ENCODE measurements at places on chromosomes 4 and X. TPM values are rescaled to one million over a fixed set of nuclear protein-coding genes. Genes with fewer than 3 reads are reported as not detected.

The PSAPL1 gene
- total RNA-seq = 0.14 TPM

GRCh38 chr4:88908521-88908920 lies 148.5 kb downstream of the FAM13A start:
- no peaks in the 10 kb centered on the region for H3K36me3 ChIP-seq
- H3K4me1 ChIP-seq = no peaks in the 10 kb centered on the region
- H3K27ac ChIP-seq = no peak overlapping the region
- no peak overlapping the region for H3K4me3 ChIP-seq
- no peaks in the 10 kb centered on the region for H3K27me3 ChIP-seq

- H3K4me3 ChIP-seq = no peak overlapping the region
- H3K27ac ChIP-seq = no peak overlapping the region
- no peak for DNase-seq
Measured at GRCh38 chrX:69032601-69033000, 132.7 kb downstream of the PJA1 start.

DNA sequence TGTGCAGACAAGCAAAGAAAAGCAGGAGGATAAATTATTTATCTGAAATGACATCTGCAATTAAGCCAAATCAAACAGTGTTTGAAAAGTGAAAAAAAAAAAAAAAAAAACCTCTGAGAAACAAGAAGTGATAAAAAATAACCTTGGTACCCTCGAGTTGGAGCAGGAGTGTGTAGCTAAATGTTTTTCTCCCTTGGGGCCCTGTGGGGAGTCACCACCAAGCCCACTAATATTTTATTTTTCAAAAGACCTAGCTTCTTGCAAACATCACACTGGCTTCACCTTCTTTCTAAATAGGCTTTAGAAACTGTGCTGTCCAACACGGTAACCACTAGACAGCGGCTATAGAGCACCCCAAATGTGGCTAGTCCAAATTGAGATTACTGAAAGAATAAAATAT lies 47.7 kb downstream of the SNX25 start:
- no peaks in the 10 kb centered on the region for H3K27me3 ChIP-seq
- H3K4me3 ChIP-seq = no peak overlapping the region
- peaks cover 7% of the 10 kb centered on the region for H3K4me1 ChIP-seq
- DNase-seq = no peak

The GPC3 gene
- 2.6 TPM for total RNA-seq

The CT45A5 gene
- total RNA-seq = not detected

- H3K4me3 ChIP-seq = no peak overlapping the region
- no peaks in the 10 kb centered on the region for H3K27me3 ChIP-seq
- H3K4me1 ChIP-seq = no peaks in the 10 kb centered on the region
- H3K36me3 ChIP-seq = no peaks in the 10 kb centered on the region
- no peak for DNase-seq
Measured at GRCh38 chr4:78693777-78694456, 82.2 kb upstream of the BMP2K start.

GRCh38 chr4:110064295-110064694 lies 134.1 kb downstream of the ELOVL6 start:
- no peak overlapping the region for H3K27ac ChIP-seq
- no peaks in the 10 kb centered on the region for H3K27me3 ChIP-seq
- H3K4me3 ChIP-seq = no peak overlapping the region

DNA sequence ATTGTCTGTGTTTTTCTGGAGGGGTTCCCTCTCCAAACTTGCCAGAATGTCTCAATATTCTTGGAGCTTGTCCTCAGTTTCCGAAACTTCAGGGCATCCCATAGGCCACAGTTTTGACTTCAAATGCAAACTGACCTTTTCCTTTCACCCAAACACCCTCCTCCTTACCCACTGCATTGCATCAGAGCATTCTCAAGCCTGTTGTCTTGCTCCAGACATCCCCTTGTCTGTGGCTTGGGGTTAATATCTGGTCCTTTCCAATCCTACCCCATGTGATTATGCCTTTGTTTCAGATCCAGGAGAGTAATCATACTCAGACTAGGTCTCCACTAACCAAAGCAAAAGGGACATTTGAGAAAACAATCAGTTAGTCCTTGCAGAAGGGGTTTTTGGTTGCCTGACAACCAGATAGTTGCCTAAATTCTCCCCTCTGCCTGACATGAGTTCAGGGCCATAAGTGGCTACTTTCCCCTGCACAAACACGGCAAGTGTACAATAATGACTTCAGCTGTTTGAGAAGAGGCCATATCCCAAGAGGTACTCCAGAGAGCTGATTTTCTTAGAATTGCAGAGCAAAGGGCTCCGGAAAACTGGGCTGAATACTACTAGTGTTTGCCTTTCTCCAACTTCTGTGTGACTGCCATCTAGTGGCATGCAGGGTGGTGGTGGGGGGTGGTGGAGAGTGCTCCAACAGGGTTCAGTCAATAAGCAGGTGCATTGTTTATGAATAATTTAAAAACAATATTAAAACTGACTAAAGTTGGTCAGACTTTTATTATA lies 130.2 kb downstream of the CHRDL1 start:
- DNase-seq = no peak
- H3K36me3 ChIP-seq = no peaks in the 10 kb centered on the region
- H3K27ac ChIP-seq = no peak overlapping the region

The SLC49A3 gene
- total RNA-seq = 9.1 TPM

GRCh38 chrX:128816919-128817318 lies 706.4 kb downstream of the SMARCA1 start:
- H3K27me3 ChIP-seq = no peaks in the 10 kb centered on the region
- no peaks in the 10 kb centered on the region for H3K36me3 ChIP-seq
- DNase-seq = no peak
- no peak overlapping the region for H3K27ac ChIP-seq

GRCh38 chr4:16480011-16480410 lies 253.7 kb upstream of the TAPT1 start:
- no peaks in the 10 kb centered on the region for H3K4me1 ChIP-seq
- no peak for DNase-seq
- no peaks in the 10 kb centered on the region for H3K36me3 ChIP-seq
- H3K27ac ChIP-seq = no peak overlapping the region
- H3K27me3 ChIP-seq = no peaks in the 10 kb centered on the region

DNA sequence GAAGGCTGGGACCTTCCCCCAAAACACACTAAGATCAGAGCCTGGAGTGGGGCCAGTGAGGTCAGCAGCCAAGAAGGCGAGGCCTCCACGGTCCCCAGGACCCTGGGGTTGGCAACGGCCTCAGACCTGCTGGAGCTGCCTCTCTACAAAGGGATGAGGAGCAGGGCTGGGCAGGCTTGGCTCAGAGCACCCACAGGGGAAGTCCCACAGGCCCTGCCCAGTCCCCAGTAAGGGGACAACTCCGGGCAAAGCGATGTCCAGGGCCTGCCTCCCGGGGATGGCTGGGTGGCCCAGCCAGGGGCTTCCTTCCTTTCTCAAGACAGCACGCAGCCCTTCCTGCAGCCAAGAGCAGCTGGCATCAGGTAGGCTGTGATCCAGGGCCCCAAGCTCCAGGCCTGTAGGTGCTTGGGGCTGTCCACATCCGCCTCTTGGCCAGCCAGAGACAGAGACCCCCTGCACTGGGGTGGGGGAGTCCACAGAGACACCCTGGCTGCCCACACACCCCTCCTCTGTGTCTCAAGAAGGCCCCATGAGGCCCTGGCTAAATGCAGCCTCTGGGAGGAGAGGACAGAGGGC lies 5.7 kb downstream of the MXD4 start:
- peak overlapping the region; percentile 93 for H3K27ac ChIP-seq
- peak; percentile 22 for DNase-seq
- H3K4me3 ChIP-seq = peak overlapping the region; percentile 56
- peaks cover 25% of the 10 kb centered on the region for H3K36me3 ChIP-seq
- H3K4me1 ChIP-seq = peaks cover 77% of the 10 kb centered on the region
- H3K27me3 ChIP-seq = no peaks in the 10 kb centered on the region

The PAGE2B gene
- total RNA-seq = not detected

DNA sequence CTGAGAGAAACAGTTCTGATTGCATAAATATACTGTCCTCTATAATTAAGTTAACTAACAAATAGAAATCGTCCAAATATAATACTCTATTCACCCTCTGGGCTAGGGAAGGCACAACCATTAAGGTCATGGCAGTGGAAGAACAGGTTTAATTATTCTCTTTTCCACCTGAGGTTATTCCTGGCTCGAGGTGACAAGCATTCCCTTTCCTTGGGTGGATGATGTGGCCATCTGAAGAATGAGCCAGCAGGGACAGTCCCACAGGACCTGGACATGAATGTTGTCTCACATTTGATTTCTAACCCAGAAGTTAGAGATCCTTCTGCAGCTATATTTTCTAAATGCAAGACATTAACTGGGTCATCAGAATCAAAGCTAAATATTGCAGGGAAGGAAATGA lies 5.5 kb downstream of the IBSP start:
- no peak overlapping the region for H3K4me3 ChIP-seq
- no peaks in the 10 kb centered on the region for H3K4me1 ChIP-seq
- no peak overlapping the region for H3K27ac ChIP-seq
- H3K27me3 ChIP-seq = no peaks in the 10 kb centered on the region
- no peak for DNase-seq

- DNase-seq = no peak
- no peak overlapping the region for H3K4me3 ChIP-seq
- H3K4me1 ChIP-seq = no peaks in the 10 kb centered on the region
- H3K27me3 ChIP-seq = no peaks in the 10 kb centered on the region
- no peaks in the 10 kb centered on the region for H3K36me3 ChIP-seq
Measured at GRCh38 chrX:136353526-136354093, 52.8 kb downstream of the ADGRG4 start.

GRCh38 chr4:142312391-142312790 lies 533.7 kb downstream of the INPP4B start:
- no peak overlapping the region for H3K27ac ChIP-seq
- no peaks in the 10 kb centered on the region for H3K36me3 ChIP-seq
- no peaks in the 10 kb centered on the region for H3K27me3 ChIP-seq
- H3K4me1 ChIP-seq = peaks cover 13% of the 10 kb centered on the region
- no peak overlapping the region for H3K4me3 ChIP-seq

- no peak overlapping the region for H3K27ac ChIP-seq
- no peaks in the 10 kb centered on the region for H3K27me3 ChIP-seq
- no peaks in the 10 kb centered on the region for H3K36me3 ChIP-seq
- DNase-seq = no peak
Measured at GRCh38 chr4:151673908-151674520, 86.8 kb downstream of the GATB start.

The SHISA3 gene
- total RNA-seq = 30.1 TPM

DNA sequence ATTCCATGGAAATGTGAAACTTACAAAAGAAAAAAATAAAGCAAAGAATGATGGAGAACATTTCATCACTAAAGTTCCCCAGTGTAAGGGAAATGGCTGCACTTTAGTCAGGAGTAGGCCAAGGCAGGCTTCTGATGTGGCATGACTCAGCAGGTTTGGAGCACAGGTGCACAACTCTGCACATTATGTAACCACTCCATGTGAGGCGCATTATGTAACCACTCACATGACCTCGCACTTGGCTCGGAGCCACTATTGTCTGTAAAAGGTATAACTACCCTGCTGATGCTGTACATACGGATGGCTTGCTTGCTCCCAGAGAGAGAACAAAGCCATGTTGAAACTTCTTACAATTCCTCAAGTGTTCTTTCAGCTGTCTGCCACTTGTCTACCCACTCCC lies 727.6 kb downstream of the TRAM1L1 start:
- H3K27me3 ChIP-seq = no peaks in the 10 kb centered on the region
- H3K4me1 ChIP-seq = no peaks in the 10 kb centered on the region
- no peak for DNase-seq
- H3K4me3 ChIP-seq = no peak overlapping the region
- H3K27ac ChIP-seq = no peak overlapping the region

The PITX2 gene
- total RNA-seq = not detected

The CT45A10 gene
- not detected for total RNA-seq

DNA sequence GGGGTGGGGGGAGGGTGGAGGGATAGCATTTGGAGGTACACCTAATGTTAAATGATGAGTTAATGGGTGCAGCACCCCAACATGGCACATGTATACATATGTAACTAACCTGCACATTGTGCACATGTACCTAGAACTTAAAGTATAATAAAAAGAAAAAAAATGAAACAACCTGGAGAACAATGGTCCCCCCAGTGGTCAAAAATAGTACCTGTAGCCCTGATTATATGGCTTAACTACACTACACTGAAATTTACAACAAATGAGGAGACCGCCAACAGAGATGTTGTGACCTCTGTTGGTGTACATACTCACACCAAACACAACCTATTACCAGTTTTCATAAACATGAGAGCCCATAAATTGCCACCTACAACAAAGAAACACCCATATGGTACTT lies 7.3 kb upstream of the MAGEE1 start:
- H3K4me3 ChIP-seq = no peak overlapping the region
- H3K27me3 ChIP-seq = no peaks in the 10 kb centered on the region

DNA sequence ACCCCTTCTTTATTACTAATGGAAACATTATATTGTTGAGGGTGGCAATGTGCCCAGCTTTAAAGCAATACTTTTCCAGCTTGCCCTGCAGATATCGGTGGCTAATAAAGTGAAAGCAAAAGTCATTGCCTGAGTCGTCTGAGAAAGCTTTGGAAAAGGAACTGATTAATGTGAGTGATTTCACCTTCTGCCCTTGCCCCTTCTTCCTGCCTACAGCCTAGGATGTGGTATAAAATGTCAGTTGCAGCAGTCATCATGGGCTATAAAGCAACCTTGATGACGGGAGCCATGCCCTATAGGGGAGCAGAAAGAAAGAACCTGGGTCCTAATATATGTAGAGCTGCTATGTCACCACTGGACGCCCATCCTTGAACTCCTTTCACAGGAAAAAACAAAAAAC lies 132.4 kb upstream of the USP9X start:
- H3K27me3 ChIP-seq = no peaks in the 10 kb centered on the region
- no peaks in the 10 kb centered on the region for H3K4me1 ChIP-seq

The SORBS2 gene
- 268 TPM for total RNA-seq

- H3K4me3 ChIP-seq = no peak overlapping the region
- no peak overlapping the region for H3K27ac ChIP-seq
- H3K36me3 ChIP-seq = no peaks in the 10 kb centered on the region
- no peak for DNase-seq
Measured at GRCh38 chr4:133592591-133592990, 443.5 kb downstream of the PCDH10 start.

The TLR8 gene
- 6.1 TPM for total RNA-seq

- peaks cover 6% of the 10 kb centered on the region for H3K4me1 ChIP-seq
- no peaks in the 10 kb centered on the region for H3K36me3 ChIP-seq
- DNase-seq = no peak
- H3K27me3 ChIP-seq = no peaks in the 10 kb centered on the region
Measured at GRCh38 chrX:120311727-120312063, 434 bp upstream of the TMEM255A start.

The PPP4R3C gene
- total RNA-seq = not detected

DNA sequence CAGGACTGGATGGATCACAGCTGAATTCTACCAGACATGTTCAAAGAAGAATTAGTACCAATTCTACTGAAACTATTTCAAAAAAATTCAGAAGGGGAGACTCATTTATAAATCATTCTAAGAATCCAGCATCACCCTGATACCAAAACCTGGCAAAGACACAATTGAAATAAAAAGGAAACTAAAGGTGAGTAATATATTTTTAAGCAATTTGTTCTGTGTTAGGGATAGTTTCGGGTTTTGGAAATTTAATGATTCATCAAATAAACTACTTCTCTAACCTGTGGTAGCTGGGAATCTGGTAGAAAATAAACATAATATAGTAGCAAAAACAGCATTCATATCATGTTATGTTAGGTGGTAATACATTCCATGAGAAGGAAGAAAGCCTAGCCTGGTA lies 662.2 kb upstream of the BOD1L1 start:
- no peaks in the 10 kb centered on the region for H3K36me3 ChIP-seq
- no peak for DNase-seq
- H3K4me1 ChIP-seq = no peaks in the 10 kb centered on the region
- no peaks in the 10 kb centered on the region for H3K27me3 ChIP-seq
- no peak overlapping the region for H3K27ac ChIP-seq

The ETDA gene
- not detected for total RNA-seq

GRCh38 chrX:53644751-53645150 lies 41.8 kb downstream of the HUWE1 start:
- H3K27ac ChIP-seq = no peak overlapping the region
- H3K36me3 ChIP-seq = peaks cover 15% of the 10 kb centered on the region
- H3K4me3 ChIP-seq = no peak overlapping the region

The VAMP7 gene
- 35.6 TPM for total RNA-seq

The NWD2 gene
- not detected for total RNA-seq
